Renal cortical epithelial cell (primary cell): ENCODE measurements at places on chromosomes 2 and 18. TPM values are rescaled to one million over a fixed set of nuclear protein-coding genes. Genes with fewer than 3 reads are reported as not detected.

Gene LHCGR
- total RNA-seq: not detected in 2 replicates

Gene RND3
- total RNA-seq: 208 and 316 TPM in 2 replicates

Gene ZSCAN30
- 15.6 and 24.0 TPM in 2 replicates for total RNA-seq

Gene SFTPB
- not detected in 2 replicates for total RNA-seq

Gene GFPT1
- total RNA-seq: 65.3 and 74.3 TPM in 2 replicates

Gene SP100
- 54.0 and 88.6 TPM in 2 replicates for total RNA-seq

Gene DNER
- 1.2 TPM in 1 of 2 replicates, not detected in the other for total RNA-seq

Gene LYPD6
- 1.6 and 5.6 TPM in 2 replicates for total RNA-seq

Gene CCDC74A
- 1.6 and 9.1 TPM in 2 replicates for total RNA-seq

Gene ZSWIM2
- total RNA-seq: not detected in 2 replicates

Gene CCDC74B
- total RNA-seq: 0.87 and 7.2 TPM in 2 replicates

Gene FBXO15
- 1.7 and 3.4 TPM in 2 replicates for total RNA-seq
